Right ventricle myocardium superior (tissue), 1 donor: ENCODE measurements at places on chromosomes 5 and 9. TPM values are rescaled to one million over a fixed set of nuclear protein-coding genes. Genes with fewer than 3 reads are reported as not detected.

DNA sequence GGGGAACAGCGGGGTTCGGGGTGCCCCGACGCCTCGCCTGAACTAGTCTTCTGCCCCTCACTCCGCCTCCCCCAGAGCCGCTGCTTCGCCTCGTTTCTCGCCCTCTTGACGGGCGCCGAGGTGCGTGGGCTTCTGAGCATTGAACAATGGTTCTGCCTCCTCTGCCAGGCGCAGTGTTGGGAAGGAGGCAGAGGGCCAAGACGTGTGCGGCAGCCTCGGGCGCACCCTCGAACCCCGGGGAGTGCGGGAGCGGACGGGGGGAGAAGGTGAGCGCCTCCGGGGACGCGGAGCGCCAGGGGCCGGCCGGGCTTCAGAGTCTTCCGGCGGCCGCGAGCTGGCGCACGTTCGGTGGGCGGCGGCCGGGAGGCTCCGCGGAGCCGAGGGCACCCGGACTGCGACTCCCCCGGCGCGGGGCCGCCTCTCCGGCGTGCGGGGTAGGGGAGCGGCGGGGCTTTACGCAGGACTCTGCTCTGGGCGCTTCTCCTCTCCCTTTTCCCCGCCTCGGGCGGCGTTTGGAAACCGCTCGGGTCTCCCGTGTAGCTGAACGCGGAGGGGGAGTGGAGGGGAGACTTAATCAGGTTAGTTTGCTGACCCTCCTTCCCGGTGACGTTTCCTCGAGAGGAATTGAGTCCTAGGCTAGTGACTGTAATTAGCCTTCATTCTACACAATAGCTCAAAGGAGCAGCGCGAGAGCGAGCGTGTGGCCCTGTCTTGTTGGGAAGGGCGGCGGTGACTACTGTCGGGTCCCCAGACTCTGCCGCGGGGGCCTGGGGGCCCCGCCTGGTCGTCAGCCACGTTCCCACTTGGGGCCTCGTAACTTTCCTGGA lies 1.1 kb downstream of the VLDLR start:
- peak; percentile 55 for DNase-seq

GRCh38 chr5:149268928-149269557 lies 2.6 kb upstream of the AFAP1L1 start:
- DNase-seq: no peak

DNA sequence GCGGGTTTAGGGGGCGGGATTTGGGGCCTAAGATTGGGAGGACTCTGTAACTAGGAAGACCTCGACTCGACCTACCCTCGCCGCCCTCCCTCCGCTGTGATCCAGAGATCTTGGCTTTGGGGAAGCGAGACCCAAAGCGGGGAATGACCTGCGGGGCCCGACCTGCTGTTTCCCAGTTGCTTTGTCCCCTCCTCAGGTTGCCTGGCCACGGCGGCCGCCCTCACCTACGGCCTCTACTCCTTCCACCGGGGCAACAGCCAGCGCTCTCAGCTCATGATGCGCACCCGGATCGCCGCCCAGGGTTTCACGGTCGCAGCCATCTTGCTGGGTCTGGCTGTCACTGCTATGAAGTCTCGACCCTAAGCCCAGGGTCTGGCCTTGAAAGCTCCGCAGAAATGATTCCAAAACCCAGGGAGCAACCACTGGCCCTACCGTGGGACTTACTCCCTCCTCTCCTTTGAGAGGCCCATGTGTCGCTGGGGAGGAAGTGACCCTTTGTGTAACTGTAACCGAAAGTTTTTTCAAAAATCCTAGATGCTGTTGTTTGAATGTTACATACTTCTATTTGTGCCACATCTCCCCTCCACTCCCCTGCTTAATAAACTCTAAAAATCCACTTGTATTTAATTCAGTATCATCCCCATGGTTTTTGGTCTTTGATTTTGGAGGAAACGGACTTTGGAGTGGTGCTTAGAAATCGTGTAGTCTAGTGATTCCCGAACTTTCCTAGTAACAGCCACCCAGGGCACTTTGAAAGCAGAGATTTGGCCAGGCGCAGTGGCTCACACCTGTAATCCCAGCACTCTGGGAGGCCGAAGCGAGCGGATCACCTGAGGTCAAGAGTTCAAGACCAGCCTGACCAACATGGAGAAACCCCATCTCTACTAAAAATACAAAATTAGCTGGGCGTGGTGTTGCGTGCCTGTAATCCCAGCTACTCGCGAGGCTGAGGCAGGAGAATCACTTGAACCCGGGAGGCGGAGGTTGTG lies 878 bp downstream of the HIGD2A start:
- DNase-seq: no peak

- DNase-seq: no peak
These were observed 71.7 kb upstream of the COX7C start for GRCh38 chr5:86546044-86546443.

DNA sequence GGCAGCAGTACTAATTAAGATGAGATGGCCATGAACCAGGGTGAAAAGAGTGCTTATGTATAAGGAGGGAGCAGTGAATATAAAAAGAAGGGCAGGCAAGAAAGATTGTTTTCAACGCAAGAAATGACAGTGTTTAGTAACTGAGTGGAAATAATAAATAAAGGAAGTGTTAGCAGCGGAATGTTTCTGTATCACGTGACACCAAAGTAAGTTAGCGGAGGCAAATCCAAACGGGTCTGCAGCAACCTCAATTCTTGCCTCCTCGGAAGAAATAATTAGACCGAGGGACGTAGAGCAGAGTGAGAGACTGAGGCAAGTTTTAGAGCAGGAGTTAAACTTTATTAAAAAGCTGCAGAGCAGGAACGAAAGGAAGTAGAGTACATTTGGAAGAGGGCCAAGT lies 15.4 kb upstream of the GAS1 start:
- DNase-seq: no peak

GRCh38 chr9:127970401-127971313 lies 10.1 kb downstream of the EEIG1 start:
- DNase-seq: no peak

DNA sequence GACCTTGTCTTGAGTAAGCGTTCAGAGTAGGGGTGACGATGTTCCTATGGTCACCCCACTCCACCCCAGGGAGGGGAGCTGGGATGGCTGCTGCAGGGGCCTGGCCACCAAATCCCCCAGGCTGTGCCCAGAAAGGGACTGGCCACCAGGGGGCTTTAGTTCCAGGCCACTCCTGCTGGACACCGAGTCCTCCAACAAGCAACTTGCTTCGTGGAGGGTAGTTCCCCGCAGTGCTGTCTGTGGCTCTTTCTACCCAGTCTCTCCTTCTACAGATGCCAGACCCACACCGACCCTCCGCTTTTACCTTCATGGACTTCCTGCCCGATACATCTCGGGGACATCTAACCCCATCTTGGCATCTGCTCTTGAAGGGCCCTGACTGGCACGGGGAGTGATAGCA lies 35.7 kb upstream of the GABRP start:
- DNase-seq: peak; percentile 46

- DNase-seq: no peak
These were observed 37.1 kb upstream of the TDRD7 start for GRCh38 chr9:97374811-97375210.

Gene SLC1A3
- 93.8 TPM for total RNA-seq

Gene BARHL1
- total RNA-seq: not detected

Gene GLDC
- not detected for total RNA-seq

Gene IFNA2
- total RNA-seq: not detected

Gene EQTN
- not detected for total RNA-seq

Gene SPINK13
- not detected for total RNA-seq

Gene DMRT3
- total RNA-seq: not detected

Gene CER1
- total RNA-seq: not detected

Gene RNF180
- total RNA-seq: 12.4 TPM

Gene TAS2R1
- not detected for total RNA-seq
